ENCODE measurements at places on chromosomes 3 and 15.

DNA sequence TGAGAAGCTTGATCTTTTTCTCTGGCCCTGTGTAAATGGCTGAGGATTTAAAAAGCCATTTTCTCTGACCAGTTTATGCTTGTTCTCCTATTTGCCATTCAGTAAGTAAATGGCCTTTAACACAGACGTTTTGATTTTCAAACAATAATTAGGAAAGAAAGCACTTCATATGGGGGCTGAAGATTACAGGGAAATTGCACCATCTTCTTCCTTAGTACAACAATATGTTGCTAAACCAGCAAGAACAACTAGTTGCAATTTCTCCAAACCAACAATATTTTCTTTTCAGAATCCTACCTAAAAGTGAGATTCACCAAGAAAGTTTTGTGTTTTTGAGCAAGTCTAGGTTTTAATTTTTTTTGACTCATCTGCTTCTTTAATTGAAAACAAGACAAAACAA, 80.5 kb upstream of the CCNL1 start:
- no peak for DNase-seq

- DNase-seq: no peak
Measured at GRCh38 chr3:104101736-104102135, 1265.0 kb upstream of the ALCAM start.

- DNase-seq: no peak
Measured at GRCh38 chr15:47750740-47751262, 33.5 kb downstream of the SEMA6D start.

- no peak for DNase-seq
Measured at GRCh38 chr15:97692301-97693015, 268.0 kb upstream of the ARRDC4 start.

GRCh38 chr15:99502661-99503060, 63.1 kb upstream of the MEF2A start:
- DNase-seq: no peak

DNA sequence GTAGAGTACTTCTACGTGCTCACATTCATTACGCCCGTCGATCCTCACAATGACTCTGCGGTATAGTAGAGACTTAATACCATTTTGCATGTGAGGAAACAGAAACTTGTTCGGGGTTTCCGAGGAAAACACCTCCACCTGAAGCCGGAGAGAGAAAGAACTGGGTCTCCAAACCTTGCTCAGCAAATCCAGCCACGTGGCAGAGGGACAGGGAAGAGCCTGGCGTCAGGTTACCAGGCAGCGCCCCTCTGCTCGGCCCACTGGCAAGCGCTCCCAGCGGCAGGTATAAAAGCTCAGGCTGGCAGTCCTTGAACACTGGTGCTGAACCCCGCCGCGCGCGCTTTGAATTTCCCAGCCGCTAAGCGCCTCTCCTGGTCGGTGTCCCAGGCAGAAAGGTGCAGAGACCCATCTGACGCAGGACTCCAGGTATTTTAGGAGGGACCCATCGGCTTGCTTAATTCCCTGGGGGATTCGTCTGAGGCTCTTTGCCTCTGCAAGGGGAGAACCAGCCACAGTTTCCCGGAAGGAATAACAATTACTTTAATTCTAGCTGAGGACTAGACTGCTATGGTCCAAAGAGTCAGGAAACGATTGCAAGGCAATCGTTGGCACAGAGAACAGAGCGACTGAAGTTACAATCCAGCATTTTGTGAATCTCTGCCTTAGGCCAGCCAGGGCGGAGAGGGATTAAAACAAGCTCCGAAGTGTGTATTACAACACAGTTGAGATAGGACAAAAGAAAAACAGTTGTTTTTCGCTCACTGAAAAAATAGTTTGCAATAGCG, at the start of gene C2CD4A:
TSS of gene C2CD4A (plus strand) at position 315 of the 785 bp plus-strand sequence. CDS start 637 bp downstream, outside the sequence.
- no peak for DNase-seq

DNA sequence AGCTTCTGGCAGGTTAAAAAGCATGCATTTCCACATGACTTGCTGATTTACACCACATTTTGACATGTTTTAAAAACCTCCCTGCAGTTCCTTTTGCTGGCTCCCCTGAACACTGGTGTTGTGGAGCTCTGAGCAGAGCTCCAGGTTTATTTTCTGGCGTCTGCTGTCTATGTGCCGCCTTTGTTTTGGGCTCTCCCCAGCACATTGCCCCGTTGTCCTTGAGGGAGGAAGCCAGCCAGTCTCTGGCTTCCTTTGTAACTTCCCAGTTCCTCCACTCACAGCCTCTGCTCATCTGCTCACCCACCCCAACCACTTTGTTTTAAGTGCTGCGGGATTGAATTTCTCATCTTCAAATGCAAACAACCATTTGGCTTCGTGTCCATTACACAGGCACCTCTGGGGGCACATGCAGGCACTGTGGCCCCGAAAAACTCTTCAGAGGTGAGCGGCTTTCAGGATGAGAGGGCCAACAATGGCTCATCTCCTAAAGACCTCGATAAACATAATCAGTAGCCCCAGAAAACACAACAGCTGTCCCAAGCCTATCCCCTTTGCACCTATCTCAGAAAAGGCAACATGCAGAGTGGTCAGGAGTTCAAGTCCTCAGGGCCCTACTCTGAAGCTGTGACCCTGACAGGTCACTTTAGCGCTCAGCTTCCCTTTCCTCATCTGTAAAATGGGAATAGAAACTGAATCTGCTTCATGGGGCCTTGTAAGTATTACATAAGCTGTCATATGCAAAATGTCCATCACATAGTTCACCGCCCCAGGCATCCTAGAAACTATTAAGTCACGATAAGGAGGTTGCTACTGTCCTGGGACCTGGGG, 1.3 kb upstream of the MEF2A start:
- DNase-seq: no peak

DNA sequence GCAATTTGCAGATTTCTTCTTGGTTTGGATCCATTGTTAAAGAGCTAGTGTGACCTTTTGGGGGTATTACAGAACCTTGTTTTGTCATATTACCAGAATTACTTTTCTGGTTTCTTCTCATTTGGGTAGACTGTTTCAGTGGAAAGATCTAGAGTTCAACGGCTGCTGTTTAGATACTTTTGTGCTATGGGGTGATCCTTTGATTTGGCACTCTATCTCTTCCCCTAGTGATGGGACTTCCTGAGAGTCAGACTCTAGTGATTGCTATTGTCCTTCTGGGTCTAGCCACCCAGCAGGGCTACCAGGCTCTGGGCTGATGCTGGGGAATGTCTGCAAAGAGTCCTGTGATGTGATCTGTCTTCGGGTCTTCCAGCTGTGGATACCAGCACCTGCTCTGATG, 46.3 kb upstream of the GADL1 start:
- no peak for DNase-seq

GRCh38 chr3:125154110-125154509, 58.4 kb downstream of the SLC12A8 start:
- no peak for DNase-seq

DNA sequence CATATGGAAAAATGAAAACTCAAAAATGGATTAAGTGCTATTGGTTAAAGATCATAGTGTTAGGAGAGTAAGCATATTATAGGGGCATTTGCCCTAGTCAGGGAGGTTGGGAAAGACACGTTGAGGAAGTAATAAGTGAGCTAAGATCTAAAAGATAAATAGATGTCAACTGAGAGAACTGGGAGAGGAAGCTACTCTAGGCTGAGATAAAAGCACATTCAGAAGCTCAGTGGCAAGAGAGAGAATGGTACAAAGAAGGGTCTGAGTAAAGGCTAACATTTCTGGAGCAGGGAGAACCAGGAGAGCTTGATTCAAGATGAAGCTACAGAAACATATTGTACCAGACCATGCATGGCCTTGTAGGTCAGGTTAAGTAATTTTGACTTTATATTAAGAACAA, 63.9 kb downstream of the TRPC1 start:
- DNase-seq: no peak

GRCh38 chr3:12321015-12321414, 32.1 kb downstream of the PPARG start:
- no peak for DNase-seq

DNA sequence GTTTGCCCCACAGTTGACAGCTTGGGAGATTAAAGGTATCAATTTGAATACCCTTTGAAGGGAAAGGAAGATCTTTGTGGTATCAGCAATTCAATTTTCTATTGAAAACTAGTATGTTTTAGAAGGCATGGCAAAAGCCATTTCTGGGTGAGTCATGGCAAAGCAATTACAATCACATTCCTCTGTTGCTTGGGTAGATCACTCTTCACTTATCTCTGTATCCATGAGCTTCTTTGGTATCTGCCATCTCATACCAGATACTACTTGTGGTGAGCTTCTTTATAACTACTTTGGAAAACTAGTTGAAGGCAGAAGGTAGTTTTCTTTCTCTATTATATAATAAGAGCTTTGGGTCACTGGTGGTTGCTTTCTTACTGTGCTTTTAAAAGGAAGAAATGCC, 28.3 kb upstream of the LSAMP start:
- DNase-seq: no peak

DNA sequence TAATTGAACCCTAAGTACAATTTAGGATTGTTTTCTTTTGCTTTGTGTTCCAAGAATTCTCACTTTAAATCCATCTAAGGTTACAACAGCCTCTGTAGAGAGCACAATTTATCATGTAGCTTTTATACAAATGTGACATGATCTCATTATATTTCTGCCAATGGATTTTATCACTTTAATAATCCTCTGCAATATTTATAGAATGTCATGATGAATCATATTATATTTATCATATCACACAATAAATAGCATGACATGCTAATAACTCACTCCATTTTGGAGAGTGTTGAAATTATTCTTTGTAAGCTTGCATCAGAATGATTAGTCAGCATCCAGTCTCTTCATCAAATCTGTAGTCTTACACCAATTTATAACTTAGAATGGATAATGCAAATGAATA, 280.6 kb upstream of the ZNF717 start:
- DNase-seq: no peak

DNA sequence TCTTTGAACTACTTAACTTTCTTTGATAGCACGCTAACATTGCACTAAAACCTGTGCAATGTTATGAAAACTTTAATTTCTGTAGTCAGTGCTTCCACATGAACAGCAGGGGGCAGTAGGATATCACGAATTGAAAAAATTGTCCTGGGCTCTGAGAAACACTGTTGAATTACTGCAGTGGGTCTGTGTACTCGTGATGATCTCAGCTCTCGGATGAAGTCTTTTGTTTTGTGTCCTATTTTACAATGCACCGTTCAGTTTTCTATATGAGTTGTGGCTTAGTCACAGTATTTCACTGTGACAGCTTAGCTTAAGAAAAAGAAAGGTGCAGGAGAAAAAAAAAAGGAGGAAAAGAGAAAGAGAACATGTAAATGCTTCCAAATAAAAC, 141.3 kb upstream of the CCDC54 start:
- no peak for DNase-seq

- DNase-seq: no peak
Measured at GRCh38 chr3:100988080-100988479, 5.1 kb downstream of the ABI3BP start.

DNA sequence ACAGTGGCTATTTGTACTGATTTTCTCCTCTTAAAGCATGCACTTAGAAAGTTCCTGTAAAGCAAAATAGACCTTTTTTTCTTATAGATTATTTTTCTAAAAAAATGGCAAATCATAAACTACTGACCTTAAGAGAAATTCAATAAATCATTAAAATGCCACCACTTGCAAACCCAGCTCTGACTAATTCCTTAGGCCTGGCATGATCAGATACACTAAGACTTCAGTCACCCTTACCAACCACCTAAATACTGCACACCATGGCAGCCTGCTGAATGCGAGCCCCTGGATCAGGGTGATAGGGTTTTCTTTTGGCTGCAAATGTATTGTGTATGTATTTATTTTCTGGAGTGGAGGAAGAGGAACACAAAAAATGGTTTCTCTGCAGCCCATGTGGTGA, 370.6 kb upstream of the TBL1XR1 start:
- DNase-seq: no peak

GRCh38 chr3:42067326-42067725, 23.8 kb upstream of the TRAK1 start:
- DNase-seq: no peak

DNA sequence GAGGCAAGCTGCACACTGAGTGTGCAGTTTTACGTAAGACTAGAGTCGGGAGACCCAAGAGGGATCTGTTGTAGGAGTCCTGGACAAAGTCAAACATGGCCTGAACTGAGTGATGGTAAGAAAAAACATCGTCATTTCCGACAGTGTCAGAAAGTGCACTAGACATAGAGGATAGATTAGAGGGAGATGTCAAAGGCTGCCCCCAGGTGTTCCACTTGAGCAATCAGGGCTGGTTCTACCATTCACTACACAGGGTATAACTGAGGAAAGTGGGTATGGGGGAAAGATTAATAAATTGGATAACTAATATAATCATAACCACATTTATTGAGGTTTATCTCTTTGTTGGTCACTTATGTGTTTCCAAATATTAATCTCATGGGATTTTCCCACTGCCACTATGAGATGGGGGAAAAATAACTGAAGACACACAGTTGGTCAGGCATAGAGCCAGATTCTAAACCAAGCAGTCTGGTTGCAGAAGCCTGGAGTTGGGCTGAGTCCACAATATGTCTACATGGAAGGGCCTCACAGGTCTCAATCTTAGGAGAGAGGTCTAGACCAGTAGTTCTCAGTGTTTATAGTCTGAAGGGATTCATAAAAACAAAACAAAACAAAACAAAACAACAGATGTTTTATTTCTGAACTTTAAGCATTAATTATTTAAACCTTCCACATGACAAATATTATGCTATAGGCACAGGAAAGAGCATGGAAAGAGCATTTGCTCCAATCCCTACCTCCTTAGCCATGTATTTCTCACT, 766.5 kb downstream of the NTRK3 start:
- no peak for DNase-seq

DNA sequence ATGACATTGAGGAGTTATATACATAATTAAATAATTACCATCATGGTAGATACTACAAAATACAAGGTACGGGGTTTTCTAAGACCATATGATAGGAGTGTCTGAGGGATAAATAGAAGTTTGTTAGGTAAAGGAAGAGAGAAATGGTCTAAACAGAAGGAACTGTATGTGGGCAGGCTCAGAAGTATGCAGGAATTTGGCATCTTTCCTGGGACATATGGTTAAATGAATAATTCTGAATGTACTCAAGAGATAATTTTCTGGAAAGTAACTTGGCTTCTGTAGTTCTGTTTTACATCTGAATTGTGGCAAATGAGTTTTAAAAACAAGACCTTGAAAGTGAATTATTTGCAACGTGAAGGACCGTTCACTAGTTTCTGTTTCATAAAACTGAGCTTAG, 17.5 kb downstream of the LMCD1 start:
- no peak for DNase-seq

- no peak for DNase-seq
Measured at GRCh38 chr3:24951180-24951579, 456.5 kb upstream of the THRB start.

DNA sequence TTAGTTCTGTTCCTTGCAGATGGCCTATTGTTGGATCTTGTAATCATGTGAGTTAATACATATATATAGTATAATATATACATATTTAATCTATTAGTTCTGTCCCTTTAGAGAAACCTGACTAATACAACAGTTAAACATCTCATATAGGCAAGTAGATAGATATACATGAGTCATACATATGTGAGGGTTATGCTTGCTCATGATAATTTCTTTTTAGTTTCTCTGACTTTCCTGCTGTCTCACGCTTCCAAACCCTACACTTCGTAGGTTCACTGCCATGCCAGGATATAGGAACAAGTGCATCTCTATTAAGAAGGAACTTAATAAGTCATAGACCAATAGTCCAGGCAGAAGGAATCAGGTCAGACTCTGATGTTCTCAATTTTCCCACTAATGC, 16.8 kb upstream of the CLDN16 start:
- DNase-seq: no peak

GRCh38 chr3:191143224-191143623, 55.8 kb upstream of the OSTN start:
- DNase-seq: no peak

- DNase-seq: no peak
Measured at GRCh38 chr15:77634266-77634962, 1.7 kb upstream of the LINGO1 start.

GRCh38 chr3:163951397-163951987, 1126.8 kb downstream of the SI start:
- DNase-seq: no peak
